ENCODE measurements at places on chromosomes 16 and 17. TPM values are rescaled to one million over a fixed set of nuclear protein-coding genes. Genes with fewer than 3 reads are reported as not detected.

GRCh38 chr17:63082952-63083351, 116.9 kb downstream of the TANC2 start:
- DNase-seq: no peak

- DNase-seq: no peak
Measured at GRCh38 chr17:38547444-38547843, 58.3 kb downstream of the SRCIN1 start.

DNA sequence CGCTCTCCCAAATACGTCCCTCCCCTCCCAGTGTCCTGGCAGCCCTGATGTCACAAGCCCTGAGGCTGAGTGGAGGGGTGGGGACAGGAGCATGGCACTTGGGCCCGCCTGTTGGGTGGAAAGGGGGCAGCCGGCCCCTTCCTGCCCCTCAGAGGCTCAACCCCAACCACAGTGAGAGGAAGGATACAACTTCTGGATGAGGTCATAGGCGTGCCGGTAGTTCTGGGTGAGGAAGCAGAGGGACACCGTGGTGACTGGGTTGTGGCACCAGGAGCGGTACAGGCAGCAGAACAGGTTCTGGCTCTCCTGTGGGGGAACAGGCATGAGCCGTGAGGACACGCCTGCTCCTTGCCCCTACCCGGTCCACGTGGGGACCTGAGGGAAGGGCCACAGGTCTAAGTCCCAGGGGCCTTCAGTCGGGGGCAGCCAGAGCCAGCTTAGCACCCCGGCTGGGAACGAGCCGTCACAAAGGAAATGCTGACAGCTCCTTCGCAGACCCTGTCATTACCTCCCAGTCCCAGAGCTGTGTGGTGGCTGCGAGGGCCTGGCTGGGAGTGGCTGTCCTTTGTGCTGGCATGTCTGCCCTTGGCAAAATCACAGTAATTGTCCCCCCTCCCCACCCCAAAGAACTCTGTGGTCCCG, 11.2 kb upstream of the MTSS2 start:
- DNase-seq: no peak

GRCh38 chr17:8163978-8164814, 1.4 kb upstream of the VAMP2 start:
- DNase-seq: peak; percentile 85

Gene KRTAP2-3
- not detected for total RNA-seq
